Fibroblast of skin of scalp (primary cell): ENCODE measurements at places on chromosomes 6 and 20.
A peak's percentile ranks its signal among the peaks of the same experiment; 100 is the strongest.

DNA sequence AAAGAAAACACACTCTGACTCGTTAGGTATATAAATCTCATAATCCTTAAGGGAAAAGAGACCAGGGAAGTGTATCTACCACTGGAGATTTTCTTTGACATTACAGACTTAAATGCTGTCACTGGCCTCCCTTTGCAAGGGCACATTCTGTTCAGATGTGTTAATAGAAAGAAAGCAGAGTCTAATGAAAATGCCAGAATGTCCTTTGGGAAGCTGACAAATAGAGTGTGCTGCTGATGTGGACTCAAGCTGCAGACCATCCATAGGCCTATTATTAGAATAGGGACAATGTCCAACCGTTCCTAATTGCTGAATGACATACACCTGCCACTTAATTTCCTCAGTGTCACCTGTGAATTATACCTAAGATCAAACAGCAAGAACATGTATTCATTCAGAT lies 41.2 kb downstream of the SLC35D3 start:
- no peak for DNase-seq

GRCh38 chr6:140107216-140107615 lies 732.8 kb upstream of the CITED2 start:
- DNase-seq: no peak

DNA sequence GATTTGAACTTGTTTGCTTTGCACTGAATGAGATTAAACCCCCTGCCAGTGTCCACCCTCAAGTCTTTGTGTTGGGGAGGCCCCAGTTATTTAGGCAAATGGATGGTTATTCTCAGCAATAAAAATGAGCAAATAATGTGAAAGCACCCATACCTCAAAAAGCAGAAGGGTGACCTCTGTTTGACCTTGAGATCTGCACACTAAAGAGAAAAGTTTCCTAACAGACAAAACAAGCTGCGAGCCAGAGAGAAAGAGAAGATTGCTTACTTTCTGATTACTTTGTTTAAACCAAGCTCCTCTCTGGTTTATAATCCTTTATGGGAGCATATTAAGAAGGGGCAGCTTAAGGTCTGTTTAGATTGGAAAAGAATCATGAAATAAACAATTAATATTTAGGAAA lies 30.4 kb upstream of the TRERF1 start:
- no peak for DNase-seq

DNA sequence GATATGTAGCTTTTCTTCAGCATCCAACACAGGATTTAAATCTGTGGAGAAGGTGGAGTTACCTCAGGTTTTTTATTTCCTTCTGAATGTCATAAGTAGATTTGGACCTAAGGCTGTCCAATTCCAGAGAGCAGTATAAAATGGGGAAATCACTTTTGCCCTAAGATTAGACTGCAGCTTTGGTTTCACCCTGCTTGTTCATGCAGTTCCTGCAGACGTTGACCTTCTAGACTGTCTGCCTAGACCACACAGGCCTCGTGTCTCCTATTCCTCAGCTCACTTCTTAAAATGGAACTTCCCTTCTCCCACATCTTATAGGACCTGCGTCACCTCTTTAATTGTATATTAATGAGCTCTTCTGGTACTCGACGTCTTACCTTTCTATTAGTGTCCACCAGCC lies 26.0 kb upstream of the C6orf62 start:
- DNase-seq: no peak

GRCh38 chr6:55212156-55212555 lies 37.8 kb downstream of the HCRTR2 start:
- DNase-seq: peak; percentile 80

GRCh38 chr20:20466341-20466879 lies 98.5 kb downstream of the INSM1 start:
- DNase-seq: peak; percentile 83

GRCh38 chr6:99560668-99561067 lies 7.8 kb downstream of the CCNC start:
- no peak for DNase-seq

DNA sequence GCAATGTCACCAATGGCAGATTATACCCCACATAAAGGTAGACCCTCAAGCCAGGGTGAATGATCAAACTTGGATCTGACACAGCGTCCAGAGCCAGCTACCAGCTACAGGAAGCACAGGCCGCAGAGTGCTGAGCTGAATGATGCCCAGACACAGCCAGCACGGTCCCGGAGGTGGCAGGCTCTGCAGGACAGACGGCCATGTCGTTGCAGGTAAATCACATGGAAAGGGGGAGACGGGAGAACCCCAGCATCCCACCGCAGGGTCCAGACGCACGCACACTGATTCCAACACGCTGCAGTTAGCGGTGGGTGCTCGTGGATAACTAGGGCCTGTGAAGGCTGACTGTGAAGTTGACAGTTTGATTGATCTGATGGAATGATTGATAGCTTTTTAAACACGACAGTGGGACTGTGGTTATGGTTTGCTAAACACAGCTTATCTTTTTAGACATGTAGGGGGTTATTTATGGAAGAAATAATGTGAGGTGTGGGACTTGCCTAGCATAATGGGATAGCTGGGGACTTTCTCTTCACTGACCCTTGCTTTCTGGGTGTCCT lies 228.5 kb downstream of the ERMARD start:
- no peak for DNase-seq

GRCh38 chr20:11716945-11717248 lies 200.8 kb upstream of the BTBD3 start:
- no peak for DNase-seq

DNA sequence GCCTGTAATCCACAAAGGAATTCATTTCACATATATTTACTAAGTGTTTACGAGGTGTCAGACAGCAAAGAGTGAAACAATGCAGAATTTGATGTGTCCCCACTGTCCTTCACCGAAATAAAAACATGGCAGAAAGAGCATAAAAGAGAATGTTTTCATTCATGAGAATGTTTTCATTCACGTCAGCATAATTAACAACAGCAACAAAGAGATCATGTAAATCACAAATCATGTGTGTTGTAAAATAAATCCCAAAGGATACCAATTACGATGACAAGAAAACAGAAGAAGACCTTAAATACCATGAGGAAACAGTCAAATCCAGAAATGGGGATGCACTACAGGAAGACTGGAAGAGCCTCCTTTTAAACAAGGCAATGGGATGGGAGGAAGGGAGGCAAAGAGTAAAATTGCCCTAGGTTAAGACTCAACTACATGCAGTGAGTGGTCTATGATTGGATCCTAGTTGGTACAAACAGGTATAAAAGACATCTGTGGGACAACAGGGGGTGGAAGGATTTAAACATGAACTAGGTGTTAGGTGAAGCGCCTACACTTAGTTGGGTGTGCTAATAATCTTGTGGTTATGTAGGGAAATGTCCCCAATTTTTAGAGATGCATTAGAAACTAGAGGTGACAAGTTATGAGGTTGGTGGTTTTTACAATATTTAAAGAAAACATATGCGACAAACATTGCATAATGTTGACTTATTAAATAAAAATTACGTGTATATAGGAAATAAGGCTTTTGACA lies 1.5 kb downstream of the ZSCAN31 start:
- DNase-seq: no peak

DNA sequence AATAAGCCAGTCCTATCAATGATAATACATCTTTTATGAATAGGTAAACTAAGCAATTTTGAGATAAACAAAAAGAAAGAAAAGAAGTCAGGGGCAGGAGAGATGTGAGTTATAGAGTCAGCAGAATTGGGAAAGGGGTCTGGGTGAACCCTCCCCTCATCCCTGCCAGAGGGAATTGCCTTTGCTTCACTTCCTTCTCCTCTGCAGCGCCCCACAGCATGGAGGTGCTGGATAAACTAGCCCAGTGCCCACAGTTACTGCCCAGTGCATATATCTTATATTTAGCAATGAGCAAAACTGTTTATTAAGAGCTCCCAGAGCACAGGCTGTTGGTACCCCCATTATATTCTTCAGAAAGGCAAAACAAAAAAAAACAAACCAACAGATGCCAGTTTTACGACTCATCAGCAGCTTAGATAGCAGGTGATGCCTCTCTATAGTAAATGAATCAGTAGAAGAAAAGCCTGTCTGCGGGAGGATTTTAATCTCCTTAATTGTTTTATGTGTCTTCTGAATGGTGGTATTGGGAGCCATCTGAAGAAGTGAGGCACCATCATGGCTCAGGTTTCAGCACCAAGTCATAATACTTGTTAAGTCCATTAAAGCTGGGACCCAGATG lies 419.2 kb downstream of the EPM2A start:
- DNase-seq: no peak

GRCh38 chr20:32523613-32524213 lies 61.4 kb downstream of the NOL4L start:
- no peak for DNase-seq

- DNase-seq: no peak
Measured at GRCh38 chr6:166419717-166420116, 37.0 kb upstream of the MPC1 start.

- DNase-seq: no peak
Measured at GRCh38 chr6:134272374-134272773, 45.5 kb downstream of the SGK1 start.

DNA sequence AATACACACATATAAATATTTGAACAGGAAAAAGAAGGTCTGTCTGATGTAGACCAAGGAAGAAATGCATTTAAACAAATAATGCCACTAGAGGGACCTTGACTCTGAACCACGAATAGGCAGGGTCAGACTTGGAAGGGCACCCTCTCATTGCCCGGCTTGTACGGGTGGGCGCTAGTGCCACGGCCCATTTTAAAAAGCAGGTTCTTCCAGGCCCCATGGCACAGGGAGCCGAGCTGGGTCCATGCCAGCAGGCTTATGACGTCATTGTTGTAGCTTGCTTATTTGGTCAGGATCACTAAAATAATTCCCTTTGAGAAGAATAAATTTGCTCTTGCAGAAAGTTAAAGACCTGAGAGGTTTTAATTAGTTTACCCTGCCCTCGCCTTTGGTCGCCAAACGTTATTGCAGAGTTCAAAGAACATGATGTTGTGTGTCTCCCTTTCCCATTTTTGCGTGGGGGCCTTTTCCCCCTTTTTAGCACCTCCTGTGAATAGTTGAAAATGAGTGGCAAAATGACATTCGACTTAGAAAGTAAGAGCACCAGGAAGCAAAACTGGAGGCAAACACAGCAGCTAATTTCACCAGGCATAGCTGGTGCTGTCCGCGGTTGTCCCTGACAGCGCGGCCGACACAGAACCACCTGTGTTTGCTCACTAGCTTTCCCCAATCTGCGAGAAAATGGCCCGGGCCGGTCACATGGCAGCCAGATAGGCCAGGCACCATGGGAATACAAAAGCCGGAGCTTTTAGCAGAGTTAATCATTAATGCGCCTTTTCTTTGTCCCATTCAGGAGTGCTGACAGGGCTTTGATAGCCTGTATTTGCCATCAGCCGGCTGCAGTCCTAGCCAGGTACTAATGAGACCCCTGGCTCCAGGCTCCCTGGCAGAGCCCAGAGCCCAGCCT lies 93.8 kb downstream of the FOXA2 start:
- no peak for DNase-seq

DNA sequence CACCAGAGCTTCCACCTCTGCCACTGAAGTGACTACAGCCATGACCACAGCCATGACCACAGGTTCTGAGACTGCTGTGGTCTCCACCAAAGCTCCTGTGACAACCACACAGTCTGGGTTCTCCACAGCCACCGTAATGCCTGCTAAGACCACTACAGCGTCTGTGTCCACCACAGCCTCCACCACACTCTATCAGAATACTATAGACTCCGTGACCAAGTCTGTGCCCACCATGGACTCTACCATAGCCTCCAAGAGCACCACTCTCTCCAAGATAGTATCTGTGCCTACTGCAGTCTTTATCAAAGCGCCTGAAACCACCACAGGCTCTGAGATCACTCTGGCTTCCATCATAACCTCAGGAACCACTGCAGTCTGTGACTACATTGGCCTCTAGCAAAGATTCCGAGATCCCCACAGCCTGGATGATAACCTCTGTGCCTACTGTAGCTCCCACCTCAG lies 18.3 kb upstream of the MUC21 start:
- DNase-seq: no peak

GRCh38 chr6:110528101-110528929 lies 51.9 kb upstream of the SLC22A16 start:
- peak; percentile 78 for DNase-seq

DNA sequence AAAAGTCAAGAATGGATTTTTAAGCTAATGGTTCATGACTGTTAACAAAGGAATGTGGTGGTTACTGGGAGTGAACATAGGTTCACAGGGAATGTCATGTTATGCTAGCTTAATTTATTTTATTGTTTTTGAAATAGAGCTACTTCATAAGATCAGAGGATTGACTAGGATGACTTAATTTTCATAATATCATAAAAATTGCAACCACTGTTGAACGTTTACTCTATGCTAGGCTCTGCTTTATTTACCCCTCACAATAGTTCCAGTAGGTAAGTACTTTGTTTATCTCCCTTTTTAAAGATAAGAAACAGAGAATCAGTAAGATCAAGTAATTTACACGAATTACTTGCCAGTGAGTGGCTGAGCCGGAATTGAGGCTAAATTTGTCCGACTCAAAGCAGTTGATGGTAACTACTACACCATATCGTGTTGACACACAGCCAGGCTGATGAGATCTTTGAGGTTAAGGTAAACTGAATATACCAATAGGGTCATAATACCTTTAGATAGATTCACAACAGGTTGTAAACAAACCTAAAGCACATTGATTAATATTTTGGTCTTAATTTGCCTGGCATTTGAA lies 194.6 kb upstream of the CITED2 start:
- DNase-seq: peak; percentile 86

DNA sequence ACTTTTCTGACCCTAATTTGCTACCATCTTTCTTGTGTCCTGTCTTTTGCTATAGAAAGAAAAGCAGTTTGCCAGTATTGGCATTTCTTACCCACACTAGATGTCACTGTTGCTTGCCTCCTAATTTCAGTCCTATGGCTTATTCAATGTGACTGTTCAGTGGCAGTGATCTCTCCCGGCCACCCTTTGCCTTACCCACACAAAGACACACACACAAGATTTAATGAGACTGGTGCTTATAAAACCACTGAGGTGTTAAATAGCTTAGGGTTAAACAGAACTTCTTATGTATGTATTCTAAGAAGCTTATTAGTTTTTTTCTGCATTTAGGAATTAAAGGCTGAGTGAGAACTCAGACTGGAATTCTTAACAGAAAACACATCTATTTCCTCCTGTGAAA lies 233.6 kb upstream of the ASCC3 start:
- DNase-seq: peak; percentile 66

- DNase-seq: no peak
Measured at GRCh38 chr20:5670036-5670536, 80.1 kb upstream of the SHLD1 start.

DNA sequence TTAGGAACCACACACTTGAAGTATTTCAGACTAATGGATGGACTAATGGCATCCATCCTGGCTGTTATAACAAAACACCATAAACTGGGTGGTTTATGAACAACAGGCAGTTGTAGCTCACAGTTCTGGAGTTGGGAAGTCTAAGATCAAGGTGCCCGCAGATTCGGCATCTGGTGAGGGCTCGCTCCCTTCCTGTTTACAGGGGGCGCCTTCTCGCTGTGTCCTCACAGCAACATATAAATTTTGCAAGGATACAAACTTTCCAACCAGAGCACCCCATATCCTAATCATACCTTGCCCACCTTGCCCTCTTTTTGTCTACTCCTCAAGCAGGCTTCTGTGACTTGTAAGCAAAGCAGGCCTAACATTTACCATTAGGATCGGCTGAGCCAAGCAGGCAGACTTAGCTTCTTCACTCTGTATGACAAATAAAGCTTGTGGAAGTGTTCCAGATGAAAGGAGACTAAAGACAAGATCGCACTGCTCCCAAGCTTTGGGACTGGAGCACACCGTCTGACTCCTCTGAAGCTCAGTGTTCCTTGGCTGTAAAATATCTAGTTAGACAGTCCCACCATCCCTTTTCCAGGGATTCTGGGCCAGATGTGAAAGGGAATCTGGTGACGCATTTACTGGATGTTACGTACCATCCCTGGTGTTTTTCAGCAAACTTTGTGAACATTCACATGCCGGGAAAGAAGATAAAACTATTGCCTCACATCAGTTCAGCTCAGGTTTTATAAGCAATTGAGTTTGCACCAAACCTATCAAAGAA lies 34.9 kb downstream of the GFOD1 start:
- no peak for DNase-seq
